DMS53 (cell line): ENCODE measurements at places on chromosomes 5 and 9.

- no peak for DNase-seq
Measured at GRCh38 chr9:68797116-68797515, 92.1 kb downstream of the PIP5K1B start.

DNA sequence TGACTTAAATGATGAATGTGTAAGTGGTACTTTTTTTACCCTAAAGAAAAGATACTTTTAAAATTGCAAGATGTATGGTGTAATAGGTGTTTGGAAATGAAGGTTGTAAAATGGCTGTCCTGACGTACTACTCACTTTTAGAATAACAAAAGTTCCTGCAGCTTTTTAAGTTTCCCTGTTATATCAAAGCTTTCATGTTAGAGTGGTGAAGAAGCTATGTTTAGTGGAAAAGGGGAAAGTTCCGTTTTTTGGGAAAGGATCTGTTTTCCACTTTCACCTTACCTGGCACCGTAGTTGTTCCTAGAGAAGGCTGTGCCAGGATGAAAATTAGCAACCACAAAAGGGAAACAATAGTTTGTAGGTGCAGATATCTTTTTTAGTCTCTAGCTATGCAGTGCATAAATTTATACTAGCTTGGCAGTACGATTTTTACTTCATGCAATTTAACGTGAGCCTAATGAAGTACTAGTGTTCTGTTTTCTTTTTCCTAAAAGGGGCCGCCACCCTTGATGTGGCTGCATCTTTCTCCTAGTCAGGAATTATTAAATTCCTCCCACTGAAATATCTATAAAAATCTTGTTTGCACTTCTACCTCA, 1.3 kb downstream of the TNPO1 start:
- peak; percentile 24 for DNase-seq

- no peak for DNase-seq
Measured at GRCh38 chr5:120564013-120564412, 99.9 kb downstream of the PRR16 start.

- DNase-seq: no peak
Measured at GRCh38 chr9:85173967-85174366, 504.4 kb downstream of the NTRK2 start.

GRCh38 chr5:14476786-14477435, 104.7 kb upstream of the OTULINL start:
- DNase-seq: no peak

DNA sequence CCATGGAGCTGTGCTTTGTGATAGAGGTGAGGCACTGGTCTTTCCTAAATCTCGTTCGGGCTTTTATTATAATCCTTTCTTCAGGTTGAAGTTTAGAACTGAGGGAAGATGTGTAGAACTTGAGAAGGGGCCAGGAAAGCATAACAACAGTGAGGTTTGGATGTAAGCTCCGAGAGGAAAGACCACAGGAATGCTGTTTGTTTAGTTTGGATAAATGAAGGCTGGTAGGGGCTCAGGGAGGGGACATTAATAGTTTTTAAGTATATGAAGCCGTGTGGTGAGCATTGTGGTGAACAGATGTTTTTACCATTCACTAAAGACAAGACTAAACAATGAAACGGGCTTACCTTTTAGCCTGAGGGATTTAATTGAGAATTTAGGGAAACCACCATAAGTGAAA, 130.8 kb downstream of the ARHGAP26 start:
- DNase-seq: no peak

- no peak for DNase-seq
Measured at GRCh38 chr9:93077811-93078210, 18.2 kb upstream of the CARD19 start.

- no peak for DNase-seq
Measured at GRCh38 chr5:3225201-3225960, 370.3 kb upstream of the IRX1 start.

- no peak for DNase-seq
Measured at GRCh38 chr9:118991366-118992285, 377.6 kb downstream of the BRINP1 start.
